ENCODE measurements at places on chromosomes 11 and 22.

DNA sequence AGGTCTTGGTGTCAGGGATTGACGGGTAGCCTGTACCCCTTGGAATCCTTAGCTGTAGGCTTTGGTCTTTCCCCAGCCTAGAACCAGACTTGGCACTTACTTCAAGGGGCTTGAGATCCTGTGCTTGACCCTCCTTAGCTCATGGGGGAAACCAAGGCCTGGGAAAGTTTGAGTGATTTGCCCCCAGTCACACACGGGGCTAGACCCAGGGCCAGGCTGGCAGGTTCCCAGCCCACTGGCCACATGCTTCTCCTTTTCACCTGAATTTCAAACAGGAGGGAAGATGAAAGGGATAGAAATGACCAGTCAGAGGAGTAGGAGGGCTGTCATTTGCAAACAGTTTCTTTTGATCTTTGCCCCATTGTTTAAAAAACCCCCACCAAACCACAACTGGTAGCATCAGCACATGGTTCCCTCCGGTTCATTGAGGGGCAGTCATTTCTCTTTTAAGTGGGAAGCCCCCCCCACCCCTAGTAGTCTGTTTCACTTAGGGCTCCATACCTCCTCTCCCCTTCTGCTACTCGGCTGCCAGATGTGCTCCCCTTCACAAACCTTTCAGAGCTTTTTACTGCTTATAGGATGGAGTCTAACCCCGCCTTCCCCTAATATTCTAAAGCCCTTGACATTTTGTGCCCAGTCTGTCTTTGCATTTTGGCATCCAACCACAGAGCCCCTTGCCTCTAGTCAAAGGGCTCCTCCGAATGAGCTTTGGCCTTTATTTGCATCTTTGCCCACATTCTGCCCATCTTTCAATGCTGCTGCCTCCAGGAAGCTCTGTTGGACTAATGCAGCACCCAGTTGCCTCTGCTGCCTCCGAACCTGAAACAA is 37.6 kb downstream of the ZNRF3 start:
- no peak for DNase-seq

GRCh38 chr11:69696749-69697468 is 6.9 kb downstream of the FGF19 start:
- DNase-seq: no peak

GRCh38 chr11:102853055-102853454 is 9.6 kb upstream of the MMP3 start:
- DNase-seq: no peak

- no peak for DNase-seq
Observed at GRCh38 chr11:132278801-132279574, 908.6 kb downstream of the NTM start.

GRCh38 chr11:58676563-58677135 is 54.2 kb downstream of the CNTF start:
- DNase-seq: no peak

GRCh38 chr11:100706179-100706578 is 19.1 kb downstream of the ARHGAP42 start:
- no peak for DNase-seq

DNA sequence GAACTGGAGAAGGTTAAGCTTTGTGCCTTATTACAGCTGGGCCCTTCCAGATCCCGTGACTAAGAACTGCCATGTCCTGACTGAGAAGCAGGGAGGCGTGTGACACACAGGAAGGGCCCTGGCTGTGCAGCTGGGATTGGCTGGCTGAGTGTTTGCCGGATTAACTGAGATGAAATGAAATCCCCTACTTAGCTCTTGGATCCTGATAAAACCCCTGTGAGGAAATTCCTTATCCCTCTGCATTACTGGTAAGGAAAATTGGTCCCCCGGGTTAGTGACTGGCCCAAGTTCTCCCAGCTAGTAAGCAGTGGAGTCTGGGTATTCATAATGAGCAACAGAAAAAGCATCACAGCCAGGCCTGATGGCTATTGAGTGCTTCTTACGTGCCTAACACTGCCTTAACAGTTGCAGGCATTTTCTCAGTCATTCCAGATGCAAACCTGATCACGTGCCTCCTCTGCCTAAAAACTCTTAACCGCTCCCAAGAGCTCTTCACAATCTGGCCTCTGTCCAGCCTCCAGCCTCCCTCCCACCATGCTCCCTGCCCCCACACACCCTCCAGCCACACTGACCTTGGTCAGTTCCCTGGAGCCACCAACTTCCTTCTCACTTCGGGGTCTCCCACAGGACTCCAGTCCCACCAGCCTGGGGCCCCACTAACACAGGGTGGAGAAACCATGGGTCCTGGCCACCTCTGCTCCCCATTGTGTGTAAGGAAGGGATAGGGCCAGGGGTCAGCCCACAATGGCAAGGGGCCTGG is 37.8 kb downstream of the ARRB1 start:
- peak; percentile 53 for DNase-seq

DNA sequence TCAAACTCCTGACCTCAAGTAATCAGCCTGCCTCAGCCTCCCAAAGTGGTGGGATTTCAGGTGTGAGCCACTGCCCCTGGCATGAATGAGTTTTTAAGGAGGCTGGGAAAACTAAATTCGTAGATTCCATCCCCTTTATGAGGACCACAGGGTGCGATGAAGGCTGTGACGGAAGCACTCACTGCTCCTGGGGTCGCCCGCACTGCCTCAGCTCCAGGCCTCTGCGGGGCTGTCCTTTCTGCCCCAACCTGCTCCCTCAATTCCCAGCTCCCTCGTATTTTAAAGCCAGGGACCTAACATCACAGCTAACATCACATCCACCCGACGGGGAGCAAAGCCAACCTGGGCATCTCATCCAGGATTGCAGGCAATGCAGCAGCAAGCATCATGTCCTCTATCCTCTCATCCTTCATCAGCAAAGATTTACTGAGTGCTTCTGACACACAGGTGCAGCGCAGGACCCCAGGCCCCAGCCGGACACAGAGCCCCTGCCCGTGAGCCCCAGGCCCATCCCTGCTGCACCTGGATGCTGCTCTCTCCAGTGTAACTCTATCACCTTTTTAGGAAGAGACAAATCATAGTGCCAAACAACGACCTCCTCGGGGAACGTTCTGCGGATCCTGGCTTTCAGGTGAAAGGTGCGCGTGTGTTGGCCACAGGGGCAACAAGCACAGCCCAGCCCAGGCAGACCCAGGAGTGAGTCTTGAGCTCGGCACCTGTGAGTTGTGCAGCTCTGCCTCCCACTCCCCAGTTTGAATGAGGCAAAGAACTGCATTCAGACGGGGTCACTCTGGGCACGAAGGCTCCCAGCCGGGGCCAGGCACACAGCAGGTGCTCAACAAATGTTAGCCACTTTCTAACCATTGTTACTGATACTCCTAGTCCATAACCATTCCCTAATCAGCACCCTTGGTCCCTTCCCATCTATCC is 134.3 kb downstream of the CRYBB2 start:
- no peak for DNase-seq

DNA sequence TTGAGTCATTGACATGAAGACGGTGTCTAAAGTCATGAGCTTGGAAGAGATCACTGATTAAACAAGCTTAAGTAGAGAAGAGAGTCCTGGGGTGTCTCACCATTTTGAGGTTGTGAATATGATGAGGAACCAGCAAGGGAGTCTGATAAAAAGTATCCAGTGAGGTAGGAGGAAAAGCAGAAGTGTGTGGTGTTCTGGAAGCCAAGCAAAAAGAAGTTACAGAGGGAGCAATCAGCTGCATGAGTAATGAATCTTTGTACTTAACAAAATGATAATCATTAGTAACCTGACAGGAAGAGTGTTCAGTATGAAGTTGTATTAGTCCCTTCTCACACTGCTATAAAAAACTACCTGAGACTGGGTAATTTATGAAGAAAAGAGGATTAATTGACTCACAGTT is 131.3 kb downstream of the C11orf87 start:
- no peak for DNase-seq

- DNase-seq: no peak
Observed at GRCh38 chr22:35864545-35865165, 147.0 kb downstream of the APOL5 start.

- no peak for DNase-seq
Observed at GRCh38 chr11:44031549-44031948, 16.2 kb upstream of the ACCSL start.

DNA sequence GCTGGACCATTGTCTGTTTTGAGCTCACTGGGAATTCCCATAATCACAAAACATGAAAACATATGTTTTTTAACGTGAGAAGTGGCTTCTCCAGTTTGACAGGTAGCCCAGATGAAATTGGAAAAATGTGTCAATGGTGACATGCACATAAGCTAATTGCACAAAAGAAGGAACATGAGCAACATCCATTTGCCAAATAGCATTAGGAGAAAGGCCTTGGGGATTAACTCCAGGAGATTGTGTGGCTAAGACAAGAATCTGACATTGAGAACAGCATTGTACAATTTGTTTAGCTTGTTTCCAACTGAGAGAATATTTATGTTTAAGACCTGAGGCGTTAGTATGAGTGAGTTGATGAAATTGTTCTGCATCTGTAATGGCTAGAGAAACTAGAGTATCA is 147.0 kb upstream of the API5 start:
- no peak for DNase-seq

DNA sequence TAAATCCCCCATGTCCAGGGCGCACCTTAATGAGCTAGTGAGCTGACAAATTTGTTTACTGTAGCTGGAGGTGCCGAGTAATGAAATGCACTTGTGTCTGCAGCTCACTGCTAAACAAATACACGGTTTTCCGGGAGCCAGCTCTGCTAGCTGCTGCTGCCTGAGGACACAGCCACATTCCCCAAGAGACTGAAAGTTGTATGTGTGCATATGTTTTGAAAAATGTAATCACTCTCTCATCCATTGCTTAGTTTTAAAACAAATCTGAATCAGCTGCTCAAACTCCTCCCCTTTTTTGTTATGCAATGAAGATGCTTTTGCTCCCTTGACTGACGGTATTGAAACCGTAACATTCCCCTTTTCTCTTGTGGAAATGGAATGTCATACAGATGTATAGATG is 62.4 kb upstream of the NNMT start:
- no peak for DNase-seq

GRCh38 chr22:32052936-32053791 is 10.1 kb downstream of the SLC5A1 start:
- no peak for DNase-seq

DNA sequence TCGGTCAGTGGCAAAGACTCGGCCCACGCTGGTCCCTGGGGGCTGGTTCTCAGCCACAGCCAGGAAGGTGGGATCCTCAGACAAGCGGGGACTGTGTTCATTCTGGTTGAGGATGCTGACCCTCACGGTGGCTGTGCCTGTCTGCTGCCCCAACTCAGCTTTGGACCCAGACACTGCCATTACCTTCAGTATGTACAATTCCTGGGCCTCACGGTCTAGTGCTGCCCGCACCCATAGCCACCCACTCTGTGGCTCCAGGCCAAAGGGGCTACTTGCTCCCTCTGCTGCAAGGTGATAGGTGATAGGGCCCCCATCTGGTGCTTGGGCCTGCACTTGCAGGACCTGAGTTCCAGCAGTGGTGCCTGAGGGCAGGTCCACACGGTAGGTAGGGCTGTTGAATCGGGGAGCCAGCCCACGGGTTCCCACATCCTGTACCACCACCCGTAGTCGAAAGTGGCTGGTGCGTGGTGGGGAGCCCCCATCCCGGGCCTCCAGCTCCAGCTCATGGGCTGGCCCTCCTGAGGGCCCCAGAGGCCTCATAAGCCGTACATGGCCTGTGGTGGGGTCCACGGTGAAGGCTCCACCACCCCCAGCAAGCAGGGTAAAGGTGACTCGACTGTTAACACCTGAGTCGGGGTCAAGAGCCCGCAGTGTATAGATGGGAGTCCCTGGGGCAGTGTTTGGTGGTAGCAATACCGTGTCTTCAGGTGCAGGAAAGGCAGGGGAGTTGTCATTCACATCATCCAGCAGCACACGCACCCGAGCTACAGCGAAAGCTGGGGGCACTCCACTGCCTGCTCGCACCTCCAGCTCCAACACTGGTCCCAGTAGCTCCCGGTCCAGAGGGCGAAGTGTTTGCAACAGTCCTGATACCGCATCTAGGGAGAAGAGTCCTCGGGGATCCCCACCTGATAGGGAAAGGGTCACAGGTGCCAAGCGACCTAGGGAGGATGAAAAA is 13.2 kb upstream of the TPP1 start:
- no peak for DNase-seq

DNA sequence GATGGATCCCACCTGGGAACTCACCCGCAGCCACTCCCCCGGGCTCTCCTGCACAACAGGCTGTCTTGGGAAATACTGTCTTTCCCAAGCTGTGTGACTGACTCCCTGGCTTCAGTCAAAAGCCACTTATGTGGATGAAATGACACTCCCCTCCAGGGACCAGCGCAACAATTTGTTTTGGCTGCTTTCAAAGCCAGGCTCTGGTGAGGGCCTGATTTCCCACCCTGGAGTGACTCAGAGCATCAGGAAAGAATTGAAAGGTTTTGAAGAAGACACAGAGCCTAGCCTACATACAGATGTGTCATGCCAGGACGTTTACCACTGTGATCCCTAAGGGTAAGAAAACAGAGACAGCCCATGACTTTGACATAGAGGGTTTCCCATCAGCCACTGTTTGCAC is 550.5 kb downstream of the MIAT start:
- no peak for DNase-seq

DNA sequence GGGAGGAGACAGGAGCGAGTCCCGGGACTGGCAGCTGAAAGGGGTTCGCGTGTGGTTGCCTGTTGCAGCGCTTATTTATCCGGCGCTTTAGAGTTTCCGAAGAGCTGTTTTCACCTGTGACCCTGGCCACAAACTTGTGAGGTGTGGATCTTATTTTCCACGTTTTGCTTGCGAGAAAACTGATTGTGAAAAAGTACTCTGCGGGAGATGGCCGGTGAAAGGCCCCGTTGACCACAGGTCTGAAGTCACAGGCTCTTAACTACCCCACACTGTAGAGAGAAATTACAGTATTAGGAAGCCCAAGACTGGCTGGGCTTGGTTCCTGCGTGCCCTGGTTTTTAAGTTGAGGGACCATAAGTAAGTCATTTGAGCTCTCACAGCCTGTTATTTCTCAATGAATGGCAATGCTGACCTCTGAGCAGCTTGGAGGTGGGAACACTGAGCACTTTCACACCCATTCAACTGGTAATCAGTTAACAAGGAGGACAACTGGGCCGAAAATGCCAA is 379 bp upstream of the RAB38 start:
- no peak for DNase-seq

GRCh38 chr11:22800482-22800881 is 29.1 kb downstream of the SVIP start:
- no peak for DNase-seq

- peak; percentile 92 for DNase-seq
Observed at GRCh38 chr11:64355078-64355940, 3.7 kb upstream of the RPS6KA4 start.

DNA sequence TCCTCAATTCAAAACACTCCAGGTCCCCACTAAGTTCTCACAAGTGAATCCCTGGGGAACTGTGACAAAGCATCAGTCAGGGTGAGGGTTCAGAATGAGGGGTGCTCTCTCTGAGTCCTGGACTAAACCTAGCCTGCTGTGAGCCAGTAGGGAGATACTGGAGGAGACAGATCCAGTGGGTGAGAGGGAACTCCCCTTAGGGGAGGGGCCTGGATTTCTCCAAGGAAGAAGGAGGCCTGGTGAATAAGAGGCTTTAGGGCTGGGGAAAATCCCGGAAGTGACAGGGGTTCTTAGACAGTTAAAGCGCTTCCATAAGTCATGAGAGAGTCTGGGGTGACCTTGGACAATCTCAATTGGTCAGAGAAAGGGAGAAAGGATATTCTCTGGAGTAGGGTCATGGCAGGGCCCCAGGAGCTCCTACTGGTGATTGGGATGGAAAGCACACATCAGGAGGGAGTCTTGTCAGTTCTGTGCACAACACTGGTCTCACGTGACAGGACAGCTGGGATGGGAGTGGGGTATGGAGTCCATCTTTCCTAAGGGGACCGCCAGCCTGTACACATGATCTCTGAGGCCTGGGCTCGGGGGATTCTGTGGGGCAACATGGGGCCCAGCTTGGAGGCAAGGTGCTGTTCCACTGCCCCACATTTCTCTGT is 1.5 kb downstream of the TBC1D10A start:
- DNase-seq: no peak

GRCh38 chr22:37088750-37089408 is 20.6 kb downstream of the TMPRSS6 start:
- DNase-seq: no peak

All from G401 (cell line).